ENCODE measurements at places on chromosomes 5 and 9.

DNA sequence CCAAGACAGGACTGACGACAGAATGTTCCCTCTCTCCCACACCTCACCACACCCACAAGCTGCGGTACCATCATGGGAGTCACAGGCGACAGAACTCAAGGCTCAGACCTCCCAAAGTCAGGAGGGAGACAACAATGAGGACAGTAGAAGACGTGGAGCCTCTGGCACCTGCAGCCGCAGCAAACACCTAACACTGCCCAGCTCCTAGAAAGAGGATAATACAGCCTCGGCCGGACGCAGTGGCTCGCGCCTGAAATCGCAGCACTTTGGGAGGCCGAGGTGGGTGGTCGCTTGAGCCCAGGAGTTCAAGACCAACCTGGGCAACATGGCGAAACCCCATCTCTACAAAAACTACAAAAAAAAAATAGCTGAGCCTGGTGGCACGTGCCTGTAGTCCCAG, 13.2 kb upstream of the PRDM12 start:
- no peak for DNase-seq

- no peak for DNase-seq
Measured at GRCh38 chr9:18126831-18127498, 347.0 kb upstream of the ADAMTSL1 start.

GRCh38 chr5:172459783-172460165, 5.4 kb upstream of the SH3PXD2B start:
- no peak for DNase-seq

DNA sequence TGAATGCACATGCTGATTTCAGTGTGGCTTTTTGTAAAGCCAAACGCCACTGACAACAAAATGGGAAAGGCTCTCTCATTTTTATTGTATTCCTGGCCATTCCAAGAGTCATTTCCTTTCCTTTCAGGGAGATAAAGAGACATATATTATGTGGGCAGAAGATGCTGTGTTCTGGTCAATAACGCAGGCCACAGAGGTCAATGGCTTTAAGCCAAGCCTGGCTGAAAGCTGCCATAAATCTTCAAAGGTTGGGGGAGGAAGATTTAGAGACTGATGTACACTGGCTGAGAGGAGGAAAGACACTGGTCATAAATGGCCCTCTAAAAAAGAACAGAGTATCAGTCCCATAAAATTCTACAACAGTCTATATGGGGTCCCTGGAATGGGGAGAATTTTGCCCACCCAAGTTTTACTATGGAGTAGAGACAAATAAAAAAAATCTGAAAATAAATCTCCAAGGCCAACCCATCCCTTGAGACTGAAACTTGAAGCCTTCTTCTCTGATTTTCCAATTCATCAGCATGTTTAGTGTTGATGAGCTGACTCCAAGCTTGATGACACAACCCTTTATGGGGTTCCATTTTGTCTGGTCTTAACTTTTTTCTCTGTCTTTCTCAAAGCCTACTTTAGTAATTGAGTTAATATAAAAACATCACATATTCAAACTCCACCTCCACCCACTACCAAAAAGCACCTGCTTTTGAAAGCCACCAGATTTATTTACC, 152.1 kb upstream of the SLC24A2 start:
- no peak for DNase-seq

- DNase-seq: no peak
Measured at GRCh38 chr9:19085295-19085694, 17.4 kb downstream of the HAUS6 start.

DNA sequence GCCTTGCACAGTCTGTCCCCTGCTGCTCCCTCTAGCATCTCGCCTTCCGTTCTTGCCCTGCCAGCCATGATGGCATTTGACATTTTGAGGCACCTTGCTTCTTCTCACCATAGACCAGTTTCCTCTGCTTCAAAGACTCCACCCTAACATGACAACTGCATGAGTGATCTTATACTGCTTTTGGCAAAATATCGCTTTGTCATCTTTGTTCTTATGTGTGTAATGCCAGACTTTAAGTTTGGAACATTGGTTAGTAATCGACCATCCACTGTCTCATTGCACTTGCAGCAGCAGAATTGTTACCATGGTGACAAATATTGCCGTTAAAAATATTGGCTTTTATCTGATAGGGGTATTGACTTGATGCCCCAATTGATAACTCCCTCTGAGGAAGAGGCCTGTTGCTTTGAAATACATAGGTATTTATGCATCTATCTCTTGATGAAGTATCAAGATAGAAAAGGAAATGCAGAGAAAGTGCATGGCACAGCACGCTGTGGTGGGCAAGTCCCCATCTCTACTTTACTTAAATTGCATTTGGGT, 6.8 kb downstream of the GARIN3 start:
- no peak for DNase-seq

- DNase-seq: no peak
Measured at GRCh38 chr5:65032250-65032649, 263.5 kb downstream of the CWC27 start.

DNA sequence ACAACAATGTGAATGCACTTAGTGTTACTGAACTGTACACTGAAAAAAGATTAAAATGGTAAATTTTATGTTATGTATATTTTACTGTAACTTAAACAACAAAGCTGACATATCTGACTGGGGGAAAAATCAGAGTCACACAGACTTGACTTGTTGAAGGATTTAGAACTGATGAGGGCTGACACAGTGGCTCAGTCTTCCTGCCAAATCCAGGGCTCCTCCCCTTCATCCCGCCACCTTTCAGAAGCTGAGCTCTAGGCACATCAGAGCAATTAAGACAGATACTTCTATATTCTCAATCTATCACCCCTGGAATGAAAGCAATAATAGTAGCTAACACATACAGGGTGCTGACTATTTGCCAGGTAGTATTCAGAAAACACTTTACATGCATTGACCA, 27.7 kb upstream of the TAS2R1 start:
- no peak for DNase-seq
